ENCODE measurements at places on chromosomes 16 and 17.

DNA sequence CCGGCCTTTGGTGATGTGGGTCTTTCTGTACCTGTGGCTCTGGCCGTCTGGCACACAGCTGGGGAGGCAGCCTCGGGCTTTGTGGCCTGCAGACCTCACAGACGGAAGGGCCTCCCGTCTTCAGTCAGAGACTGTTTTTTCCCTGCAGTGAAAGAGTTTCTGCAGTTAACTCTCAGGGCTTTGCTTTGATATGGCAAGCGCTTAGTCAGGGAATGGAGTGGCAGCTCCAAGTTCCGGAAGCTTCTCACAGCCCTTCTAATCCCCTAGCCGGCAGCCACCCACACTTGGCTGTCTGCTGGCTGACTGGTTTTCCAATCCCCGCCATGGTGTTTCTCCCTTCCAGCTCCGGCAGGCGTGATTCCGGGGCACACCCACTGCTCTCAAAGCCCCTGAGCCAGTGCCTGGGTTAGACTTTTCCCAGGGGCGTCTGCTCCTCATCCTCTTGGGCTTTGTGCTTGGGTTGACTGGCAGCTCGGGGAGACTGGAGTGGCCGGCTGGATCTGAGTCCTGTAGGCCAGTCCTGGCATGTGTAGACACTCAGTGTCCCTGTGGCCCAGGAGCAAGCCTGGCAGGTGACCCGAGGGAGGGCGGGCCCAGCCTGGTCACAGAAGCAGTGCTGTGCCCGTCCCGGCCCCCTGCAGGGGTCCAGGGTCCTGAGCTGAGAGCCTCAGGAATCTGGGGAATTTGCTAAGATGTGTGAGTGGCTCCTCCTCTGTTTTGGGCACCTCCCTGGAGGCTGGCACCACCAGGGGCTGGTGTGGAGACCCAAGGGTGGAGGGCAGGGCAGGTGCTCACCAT is 29.9 kb downstream of the BAIAP2 start:
- no peak for DNase-seq

- no peak for DNase-seq
Observed at GRCh38 chr17:29722411-29723198, 99.9 kb upstream of the CORO6 start.

DNA sequence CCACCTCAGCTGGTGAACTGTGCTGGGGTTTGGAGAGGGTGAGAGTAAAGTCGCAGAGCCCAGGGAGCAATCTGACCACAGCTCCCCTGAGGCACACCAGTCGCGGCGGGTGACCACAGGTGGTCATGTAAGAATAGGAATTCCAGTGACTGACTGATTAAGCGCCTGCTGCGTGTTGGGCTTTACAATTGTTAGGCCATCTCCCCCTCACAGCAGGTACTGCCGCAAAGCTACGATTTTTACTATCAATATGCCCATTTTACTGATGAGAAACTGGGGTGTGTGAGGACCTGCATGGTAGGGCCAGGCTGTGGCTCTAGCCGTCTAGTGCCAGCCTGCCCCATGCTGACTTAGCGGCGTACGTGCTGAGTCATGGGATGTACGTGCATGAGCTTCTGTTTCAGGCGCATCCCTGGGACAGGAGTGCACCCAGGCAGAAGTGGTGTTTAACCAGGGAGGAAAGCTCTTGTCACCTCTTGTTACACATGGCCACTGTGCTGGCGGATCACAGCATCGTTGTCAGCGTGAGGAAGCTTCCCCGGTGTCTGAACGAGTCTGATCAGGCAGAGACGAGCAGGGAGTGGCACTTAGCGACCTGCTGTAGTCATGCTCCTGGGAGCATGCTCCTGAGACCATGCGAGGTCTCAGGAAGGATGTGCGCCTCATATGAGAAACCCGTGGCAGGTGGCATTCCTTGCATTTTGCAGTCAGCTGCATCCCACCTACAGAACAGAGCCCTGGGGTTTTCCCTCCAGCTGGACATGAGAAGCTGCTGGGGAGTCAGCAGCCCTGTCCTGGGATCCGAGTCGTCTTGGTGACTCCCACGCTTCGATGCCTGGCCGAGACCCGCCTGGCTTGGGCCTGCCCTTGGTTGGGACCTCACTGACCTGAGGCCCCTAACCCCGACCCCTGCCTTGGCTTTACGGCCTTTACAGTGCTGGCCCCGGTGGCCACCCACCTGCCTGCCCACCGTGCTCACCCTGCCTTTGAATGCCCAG is 163.7 kb upstream of the CHMP6 start:
- no peak for DNase-seq

GRCh38 chr16:11679941-11680911 is 12.0 kb downstream of the SNN start:
- no peak for DNase-seq

GRCh38 chr17:66200685-66201092 is 8.8 kb upstream of the CEP112 start:
- no peak for DNase-seq

DNA sequence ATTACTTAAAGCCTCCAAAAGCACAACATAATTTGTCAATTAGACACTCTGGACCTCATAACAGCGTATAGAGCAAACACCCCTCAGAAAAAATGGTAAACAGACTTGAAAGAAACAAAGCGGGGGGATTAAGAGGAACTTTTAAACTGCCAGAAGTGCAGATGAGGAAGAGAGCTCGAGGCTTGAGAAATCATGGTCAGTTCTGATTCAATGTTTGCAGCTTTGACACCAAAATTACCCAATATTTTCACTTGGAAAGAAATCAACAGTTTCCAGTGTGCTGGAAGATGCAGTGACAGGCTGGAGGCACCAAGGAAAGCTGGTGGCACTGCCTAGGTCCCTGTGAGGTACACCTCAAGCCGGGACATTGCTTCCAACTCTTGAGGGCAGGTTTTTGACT is 180.9 kb upstream of the TOX3 start:
- no peak for DNase-seq

DNA sequence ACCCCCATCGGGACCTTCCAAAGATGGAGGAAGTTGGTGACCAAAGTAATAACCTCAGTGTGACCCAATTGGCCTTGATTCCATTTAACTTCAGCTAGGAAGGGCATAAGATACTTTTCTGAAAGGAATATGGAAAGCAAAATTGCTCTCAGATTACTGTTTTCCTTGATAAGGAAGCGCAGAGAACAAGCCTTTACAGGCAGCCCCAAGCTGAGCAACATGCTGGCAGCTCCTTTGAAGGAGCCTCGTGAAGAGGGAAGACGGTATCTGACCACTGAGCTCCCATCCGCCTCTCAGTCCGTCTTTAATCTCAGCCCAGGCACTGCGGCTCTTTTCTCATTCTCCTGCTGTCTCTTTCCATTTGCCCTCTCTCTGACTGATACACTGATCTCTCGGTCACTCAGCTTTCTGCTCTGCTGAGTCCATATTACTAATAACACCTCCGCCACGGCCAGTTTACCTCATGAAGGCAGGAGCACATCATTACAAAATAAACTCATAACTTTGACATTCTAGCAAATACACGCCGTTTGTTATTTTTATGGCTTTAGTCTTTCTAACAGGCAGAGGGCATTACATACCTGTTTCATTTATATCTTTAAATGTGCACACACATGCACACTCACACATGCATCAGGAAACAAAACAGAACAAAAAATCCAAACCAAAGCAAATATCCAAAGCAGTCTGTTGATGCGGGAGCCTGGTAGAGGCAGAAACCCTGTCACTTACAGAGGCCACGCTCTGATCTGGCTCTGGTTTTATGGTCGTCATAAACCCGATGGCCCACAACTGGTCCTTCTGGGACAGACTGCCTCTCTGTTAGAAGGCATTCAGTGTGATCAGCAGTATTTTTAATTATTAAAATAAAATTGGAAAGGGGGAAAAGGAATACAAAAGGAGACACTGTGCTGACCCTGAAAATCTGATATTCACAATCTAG is 183.2 kb downstream of the AATF start:
- no peak for DNase-seq

DNA sequence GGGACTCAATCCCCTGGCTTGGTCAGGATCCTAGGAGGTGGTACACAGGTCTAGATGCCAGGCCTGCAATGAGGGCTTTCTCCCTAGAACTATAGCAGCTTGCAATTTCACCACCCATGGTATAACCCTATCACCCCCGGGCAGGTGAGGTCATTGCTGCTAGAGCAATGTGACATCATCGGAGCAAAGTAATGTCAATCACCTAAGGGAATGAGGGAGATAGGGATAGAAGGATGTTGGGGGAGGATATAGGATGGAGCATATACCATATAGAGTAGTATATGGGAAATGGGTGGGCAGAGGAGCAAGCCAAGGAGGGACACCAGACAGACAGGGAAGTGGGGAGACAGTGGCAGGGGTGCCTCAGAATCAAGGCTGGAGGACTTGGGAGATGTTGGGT is 3.3 kb downstream of the KCNH4 start:
- DNase-seq = no peak

- DNase-seq = no peak
Observed at GRCh38 chr16:67986949-67987348, 6.7 kb upstream of the DPEP3 start.

DNA sequence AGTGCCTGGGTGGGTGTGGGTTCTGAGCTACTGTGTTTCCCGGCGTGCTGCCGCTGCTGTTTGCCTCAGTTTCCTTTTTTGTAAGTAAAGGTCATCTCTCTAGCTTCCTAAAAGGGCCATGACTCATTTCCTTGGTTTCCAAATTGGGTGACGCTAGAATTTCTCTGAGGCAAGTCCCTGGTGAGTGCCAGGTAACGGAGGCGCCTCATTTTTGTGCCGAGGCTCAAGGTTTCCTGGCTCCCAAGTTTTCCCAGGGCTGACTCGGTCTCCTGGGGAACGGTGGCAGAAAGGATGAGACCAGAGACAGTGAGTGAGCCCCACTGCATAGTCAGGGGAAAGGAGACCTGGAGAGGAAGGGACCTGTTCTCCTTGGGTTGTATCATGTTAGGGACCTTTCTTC is 20.3 kb downstream of the MSI2 start:
- DNase-seq = no peak

DNA sequence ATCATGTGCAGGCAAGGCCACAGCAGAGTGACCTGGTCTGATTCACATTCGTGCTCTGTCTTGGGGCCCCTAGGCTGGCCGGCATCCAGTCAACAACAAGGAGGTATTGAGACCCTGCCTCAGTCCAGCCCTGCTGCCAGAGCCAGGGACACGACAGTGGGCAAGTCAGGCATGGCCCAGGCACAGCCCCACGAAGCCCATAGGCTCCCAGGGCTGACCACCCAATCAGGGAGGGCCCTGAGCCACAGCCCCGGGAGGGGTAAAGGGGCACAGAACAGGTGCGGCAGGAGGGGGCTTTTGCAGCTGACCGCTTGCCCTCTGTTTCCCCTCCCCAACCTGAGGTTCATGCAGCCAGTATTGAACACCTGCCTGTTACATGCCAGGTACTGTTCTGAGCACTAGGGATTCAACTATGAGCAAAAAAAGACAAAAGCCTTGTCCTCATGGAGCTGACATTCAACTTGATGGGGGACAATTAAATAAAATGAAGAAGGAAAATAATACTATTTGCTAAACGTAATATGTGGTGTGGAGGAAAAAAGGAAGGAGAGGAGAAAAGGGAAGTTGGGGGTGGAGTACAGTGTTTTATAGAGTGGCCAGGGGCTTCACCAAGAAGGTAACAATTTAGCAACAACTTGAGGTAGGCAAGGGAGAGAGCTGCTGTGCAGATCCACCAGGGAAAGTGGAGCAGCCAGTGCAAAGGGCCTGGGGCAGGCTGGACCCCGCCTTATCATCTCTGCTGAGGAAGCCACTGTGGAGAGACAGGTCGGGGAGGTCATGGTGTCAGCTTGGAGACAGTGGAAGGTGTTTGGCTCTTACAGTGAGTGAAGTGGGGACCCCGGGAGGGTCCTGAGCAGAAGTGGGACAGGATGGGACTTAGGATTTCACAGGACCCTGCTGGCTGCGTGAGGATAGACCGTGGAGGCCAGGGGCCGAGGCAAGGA is 6.1 kb downstream of the DRC3 start:
- no peak for DNase-seq

- no peak for DNase-seq
Observed at GRCh38 chr16:52549011-52549692, 2.2 kb upstream of the TOX3 start.

GRCh38 chr16:85753559-85753958 is 2.7 kb upstream of the C16orf74 start:
- no peak for DNase-seq

- no peak for DNase-seq
Observed at GRCh38 chr17:53127331-53127730, 695.4 kb upstream of the KIF2B start.

GRCh38 chr16:21083729-21084268 is 66.8 kb downstream of the DNAH3 start:
- DNase-seq = peak; percentile 28

- no peak for DNase-seq
Observed at GRCh38 chr16:70432356-70432722, 6.6 kb downstream of the ST3GAL2 start.

- DNase-seq = no peak
Observed at GRCh38 chr16:52293204-52293603, 253.7 kb downstream of the TOX3 start.

DNA sequence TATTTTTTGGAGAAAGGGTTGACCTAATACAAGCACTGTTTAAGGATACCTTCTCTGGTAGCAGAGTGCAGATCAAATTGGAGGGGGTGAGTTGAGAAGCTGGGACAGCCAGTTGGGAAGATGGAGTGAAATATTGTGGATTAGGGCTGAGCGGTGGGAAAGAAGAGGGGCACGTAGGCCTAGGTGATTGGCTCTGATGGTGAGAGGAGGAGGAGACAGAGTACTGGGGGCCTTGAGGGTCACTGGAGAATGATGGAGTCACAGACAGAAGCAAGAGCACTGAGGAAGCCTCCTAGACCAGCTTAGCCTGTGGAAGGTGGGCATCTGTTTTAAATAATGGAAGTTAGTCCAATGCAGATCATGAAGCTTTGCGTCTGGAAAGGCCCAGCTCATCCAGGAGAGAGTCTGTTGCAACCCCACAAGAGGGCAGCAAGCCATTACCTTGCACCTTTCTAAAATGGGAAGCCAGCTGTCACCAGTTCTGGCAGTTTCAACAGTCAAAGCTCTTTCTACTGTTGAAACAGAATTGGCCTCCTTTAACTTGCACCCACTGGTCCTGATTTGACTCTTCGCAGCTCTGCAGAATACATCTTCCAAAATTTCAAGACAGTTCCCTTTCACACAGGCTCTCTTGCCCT is 11.8 kb downstream of the SLC9A5 start:
- DNase-seq = no peak

DNA sequence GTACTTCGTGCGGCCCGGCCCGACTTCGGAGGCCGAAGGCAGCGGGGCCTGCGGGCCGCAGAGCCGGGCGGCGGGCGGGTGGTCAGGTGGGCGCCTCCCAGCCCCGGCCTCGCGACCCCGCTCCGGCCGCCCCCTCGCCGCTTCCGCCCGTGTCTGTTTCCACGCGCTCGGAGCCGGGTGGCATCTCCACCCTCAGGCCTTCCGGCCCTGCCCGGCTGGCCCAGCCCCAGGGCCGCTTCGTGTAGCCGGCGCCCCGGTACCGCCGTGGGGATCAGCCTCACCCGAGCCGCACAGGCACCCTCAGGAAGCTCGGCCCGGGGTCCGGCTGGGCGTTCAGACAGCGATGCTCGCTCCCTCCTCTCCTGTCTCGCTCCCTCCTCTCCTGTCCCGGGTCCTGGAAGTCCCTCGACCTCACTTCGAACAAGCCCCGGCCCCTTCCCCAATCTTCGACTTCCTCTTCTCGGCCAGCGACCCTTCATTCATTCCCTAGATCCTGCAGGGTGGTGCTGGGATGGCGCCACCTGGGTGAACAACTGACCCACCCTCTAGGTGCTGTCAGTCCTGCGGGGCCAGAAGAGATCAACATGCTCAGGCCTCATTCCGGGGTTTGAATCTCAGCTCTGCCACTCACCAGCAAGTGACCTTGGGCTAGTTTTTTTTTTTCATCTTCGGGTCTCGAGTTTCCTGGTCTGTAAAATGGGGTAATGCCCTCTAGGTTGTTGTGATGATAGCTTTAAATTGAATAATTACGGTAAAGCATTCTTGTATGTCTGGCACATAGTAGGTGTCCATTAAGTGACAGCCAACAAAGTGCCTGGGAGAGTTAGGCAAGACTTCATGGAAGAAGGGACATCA is 610 bp downstream of the VPS4A start:
- DNase-seq = no peak

Data from stimulated activated CD8-positive, alpha-beta memory T cell treated with anti-CD3 and anti-CD28 coated beads, Interleukin-7, amount 100 ng/mL, for 24 hours (primary cell).